ENCODE measurements at places on chromosomes 7 and 10.

GRCh38 chr7:135262623-135263320 lies 29.1 kb downstream of the STRA8 start:
- no peak for DNase-seq

DNA sequence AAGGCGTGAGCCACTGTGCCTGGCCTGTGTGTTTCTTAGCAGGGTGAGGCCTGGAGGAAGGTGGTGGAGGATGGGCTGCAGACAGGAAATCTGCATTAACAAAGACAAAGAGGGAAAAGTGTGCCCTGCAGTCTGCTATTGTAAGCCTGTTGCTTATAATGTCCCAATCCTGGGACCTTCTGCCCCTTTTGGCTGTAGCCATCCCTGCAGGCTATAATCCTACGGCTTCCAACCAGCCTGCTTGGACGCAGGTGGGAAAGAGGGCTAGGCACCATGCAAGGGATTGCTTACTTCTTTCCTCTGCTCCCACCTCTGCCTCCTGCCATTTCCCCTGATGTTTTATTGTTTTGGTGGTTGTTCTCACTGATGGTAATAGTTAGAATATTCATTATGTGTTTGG lies 434.3 kb downstream of the PLXNA4 start:
- no peak for DNase-seq

GRCh38 chr7:123797673-123798531 lies 47.1 kb upstream of the HYAL4 start:
- DNase-seq, result peak; percentile 90

DNA sequence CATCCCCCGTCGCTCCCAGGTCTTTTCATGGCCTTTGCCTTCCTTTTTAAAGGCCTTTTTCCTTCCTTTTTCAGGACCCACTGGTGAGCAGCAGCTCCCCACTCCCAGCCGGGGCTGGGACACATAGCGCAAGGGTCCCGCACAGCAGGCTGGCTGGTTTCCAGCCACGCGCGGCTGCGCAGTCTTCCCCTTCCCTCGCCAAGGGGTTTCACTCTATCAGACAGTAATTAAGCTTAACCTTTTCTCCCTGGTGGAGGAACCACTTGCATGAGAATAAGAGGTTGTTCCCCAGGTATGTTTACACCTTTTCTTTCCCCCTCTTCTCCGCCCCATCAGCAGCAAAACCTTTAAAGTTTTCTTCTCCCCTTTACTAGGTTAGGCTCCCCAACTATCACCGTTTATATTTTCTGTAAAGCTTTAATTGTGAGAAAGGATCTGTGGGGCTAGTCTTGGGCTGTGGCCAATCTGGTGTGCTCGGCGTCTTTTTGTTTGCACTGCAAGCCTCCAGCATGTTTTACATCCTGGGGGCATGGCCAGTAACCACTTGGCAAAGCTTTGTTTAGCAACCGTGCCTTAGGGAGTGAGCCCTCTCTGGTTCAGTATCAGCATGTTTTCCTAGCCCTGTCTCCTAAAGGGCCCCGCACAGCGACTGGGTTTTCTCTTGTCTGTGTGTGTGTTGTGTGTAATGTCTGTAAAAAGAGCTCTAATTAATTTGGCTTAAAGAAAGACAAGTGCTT lies 219.6 kb downstream of the PHF14 start:
- peak; percentile 47 for DNase-seq

DNA sequence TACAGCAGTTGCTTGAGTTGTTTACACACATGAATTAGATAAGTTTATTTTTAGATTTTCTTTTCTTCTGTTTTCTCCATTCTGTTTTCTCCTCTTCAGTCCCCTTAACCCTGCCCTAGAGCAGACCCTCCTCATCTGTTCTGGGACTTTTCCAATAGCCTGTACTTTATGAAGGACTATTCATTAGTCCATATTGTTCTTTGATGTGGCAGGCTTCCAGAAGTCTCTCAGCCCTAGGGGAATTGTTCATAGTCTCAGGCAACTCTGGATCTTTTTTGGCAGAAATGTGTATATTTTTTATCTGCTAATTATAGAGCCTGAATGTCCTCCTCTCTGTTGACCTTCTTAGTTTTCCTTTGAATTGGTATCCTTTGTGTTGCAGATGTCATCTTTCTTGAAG lies 25.4 kb downstream of the KAT6B start:
- DNase-seq, result no peak

- DNase-seq, result peak; percentile 41
Measured at GRCh38 chr7:49295146-49295545, 370.8 kb downstream of the CDC14C start.

- DNase-seq, result no peak
Measured at GRCh38 chr7:30019387-30019786, 7.1 kb downstream of the FKBP14 start.

GRCh38 chr7:50555594-50556140 lies 9.5 kb downstream of the DDC start:
- no peak for DNase-seq

- DNase-seq, result peak; percentile 24
Measured at GRCh38 chr10:73509695-73510094, 13.9 kb upstream of the PPP3CB start.

DNA sequence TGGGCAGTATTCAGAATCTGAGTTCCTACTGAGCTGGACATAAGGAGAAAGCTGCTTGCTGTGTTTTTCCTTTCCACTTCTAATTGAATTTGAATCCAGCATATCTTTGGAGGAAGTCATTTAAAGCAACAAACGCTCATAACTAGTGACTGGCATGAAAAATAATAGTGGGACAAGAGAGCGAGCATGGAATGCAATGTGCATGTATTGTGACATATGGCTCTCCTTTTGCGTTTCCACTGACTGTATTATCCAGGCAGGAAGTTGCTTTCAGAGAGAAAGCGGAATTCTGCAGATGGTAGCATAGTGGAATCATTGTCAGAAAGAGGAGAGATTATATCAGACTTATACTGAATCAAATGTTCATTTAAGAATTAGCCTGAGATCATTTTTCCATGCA lies 368.6 kb downstream of the REEP3 start:
- DNase-seq, result no peak

- no peak for DNase-seq
Measured at GRCh38 chr7:36929791-36930190, 205.5 kb upstream of the AOAH start.

GRCh38 chr7:31027161-31027965 lies 24.7 kb upstream of the ADCYAP1R1 start:
- no peak for DNase-seq

DNA sequence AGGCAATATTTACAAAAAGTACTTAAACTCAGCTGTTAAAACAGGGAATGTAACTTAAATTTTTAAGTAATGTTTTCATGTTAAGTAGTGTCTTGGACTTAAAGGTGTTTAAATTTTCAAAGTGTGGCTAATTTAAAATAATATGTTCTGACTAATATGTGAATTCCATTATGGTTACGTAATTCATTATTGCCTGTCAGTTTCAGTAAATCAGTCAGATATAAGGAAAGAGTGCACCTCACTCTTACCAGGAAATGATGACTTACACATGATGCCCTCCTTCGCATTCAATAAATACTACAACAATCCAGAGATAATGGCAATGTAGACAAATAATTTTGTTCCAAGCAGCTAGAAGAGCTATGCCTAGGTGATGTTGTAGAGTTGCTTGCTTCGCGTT lies 69.0 kb upstream of the WNT16 start:
- no peak for DNase-seq

DNA sequence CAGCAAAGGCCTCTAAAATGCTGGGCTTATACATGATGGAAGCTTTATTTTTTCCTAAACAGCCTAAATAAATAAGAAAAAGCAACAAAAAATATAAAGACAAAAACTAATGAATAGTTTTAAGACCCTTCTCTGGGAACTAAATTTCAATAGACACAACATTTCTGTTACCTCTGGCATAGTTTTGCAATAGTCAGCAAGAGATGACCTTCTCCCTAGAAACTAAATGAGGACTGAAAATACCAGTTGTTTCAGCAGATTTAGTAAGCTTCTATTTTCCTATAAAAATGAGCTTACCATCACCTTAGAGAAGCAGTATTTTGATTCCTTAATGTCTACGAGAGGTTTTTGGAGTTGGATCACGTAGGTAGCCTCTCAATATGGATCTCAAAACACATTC lies 471.4 kb upstream of the NRP1 start:
- DNase-seq, result no peak

DNA sequence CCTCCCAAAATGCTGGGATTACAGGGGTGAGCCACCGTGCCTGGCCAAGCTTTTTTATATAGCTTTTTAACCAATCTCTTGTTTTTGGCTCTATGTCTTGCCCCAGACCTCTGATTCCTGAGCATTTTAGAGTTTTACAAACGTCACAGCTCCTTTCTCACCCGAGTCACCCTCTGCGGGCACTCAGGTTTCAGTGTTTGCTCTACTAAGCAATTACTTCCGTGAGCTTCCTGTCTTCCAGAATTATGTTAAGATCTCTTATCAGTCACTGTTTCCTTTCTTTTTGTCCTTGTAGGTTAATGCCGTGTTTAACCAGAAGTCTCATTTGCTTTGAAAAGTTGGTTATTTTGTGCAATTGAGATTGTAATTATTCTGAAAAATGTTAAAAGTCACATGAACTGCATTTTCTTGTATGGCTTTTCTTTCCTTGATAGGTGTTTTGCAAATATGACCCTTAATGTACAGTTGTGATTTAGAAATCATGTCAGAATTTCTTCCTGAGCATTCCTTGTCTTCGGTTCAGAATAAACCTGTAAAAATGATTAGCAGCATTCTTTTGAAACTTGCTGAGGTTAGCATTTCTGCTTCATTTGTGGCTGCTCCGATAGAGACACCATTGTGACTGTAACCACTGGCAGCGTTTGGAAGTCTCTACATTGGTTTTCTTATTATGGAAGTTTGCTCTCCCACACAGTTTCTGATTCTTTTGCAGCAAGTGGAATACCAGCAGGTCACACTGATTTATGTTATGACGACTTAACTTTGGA lies 4.5 kb upstream of the HKDC1 start:
- no peak for DNase-seq

DNA sequence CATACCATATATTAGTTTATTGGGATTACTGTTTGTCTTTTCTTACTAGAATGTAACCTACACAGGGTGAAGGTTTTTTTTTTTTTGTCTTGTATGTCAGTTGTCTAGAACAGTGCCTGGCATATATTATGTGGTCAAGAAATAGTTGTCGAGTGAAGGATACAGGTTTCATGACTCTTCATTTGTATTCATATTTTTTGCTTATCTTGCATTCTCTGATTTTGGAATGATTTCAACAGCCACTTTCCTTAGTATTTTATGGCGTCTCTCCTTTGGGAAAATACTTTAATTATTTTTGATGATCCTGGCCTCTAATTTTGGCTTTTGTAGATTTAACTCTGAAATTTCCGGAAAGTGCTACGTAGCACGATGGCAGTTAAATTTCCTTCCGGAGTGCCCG lies 12.4 kb downstream of the RBM33 start:
- DNase-seq, result no peak

- DNase-seq, result no peak
Measured at GRCh38 chr10:128714644-128715415, 588.6 kb upstream of the MKI67 start.

GRCh38 chr7:134729895-134730294 lies 49.5 kb upstream of the CALD1 start:
- no peak for DNase-seq

DNA sequence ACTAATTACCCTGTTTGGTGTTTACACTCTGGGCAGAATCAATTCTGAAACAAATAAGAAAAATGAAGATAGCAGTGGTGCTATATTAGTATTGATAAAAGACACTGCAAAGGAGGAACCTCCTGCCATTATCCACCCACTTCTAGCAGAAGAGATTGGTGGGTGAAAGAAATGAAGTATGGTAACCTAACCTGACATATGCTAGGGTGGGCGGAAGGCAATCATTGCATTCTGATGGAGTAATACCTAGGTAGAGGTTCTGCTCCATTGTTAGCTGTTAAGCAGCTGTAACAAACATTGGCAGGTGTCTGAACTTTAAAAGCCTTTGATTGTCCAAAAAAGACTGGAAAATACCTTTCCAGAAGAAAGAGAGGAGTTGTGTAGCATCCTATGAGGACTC lies 95.9 kb downstream of the OTUD1 start:
- no peak for DNase-seq

- no peak for DNase-seq
Measured at GRCh38 chr10:14953424-14954000, 384 bp downstream of the DCLRE1C start.

DNA sequence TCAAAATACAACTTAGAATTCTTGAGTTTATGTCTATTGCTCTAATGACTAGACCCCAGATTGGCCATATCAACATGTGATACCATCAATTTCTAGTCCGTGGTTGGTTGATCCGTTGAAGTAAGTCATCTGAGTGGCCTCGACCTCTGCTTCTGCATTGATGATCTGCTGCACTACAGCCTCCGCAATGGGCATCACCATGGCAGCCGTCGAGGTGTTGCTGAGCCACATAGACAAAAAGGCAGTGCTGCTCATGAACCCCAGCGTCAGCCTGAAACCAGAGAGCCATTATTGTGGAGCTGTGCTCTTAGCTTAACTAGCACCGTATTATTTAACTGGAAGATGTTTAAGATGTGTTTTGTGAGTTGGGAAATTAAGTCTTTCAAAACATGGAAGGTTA lies 30.7 kb downstream of the SLC13A1 start:
- DNase-seq, result no peak

DNA sequence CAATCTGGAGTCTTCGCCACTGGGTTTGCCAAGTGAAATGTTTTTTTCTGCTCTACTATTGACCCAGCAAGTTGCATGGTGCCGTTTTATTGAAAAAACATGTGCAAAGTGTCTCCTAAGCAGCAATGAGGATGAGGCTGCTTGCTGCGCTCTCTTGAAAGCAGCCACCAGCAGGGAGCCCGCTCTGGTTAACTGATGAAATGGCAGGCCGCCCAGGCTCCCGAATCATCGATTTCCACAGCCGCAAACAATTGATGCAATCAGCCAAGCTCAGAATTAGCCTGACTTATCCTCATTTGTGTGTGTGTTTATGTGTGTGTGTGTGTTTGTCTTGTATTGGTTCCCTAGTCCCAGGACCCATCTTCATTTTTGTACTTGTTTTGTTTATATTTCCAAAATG lies 22.2 kb upstream of the LYZL1 start:
- no peak for DNase-seq

DNA sequence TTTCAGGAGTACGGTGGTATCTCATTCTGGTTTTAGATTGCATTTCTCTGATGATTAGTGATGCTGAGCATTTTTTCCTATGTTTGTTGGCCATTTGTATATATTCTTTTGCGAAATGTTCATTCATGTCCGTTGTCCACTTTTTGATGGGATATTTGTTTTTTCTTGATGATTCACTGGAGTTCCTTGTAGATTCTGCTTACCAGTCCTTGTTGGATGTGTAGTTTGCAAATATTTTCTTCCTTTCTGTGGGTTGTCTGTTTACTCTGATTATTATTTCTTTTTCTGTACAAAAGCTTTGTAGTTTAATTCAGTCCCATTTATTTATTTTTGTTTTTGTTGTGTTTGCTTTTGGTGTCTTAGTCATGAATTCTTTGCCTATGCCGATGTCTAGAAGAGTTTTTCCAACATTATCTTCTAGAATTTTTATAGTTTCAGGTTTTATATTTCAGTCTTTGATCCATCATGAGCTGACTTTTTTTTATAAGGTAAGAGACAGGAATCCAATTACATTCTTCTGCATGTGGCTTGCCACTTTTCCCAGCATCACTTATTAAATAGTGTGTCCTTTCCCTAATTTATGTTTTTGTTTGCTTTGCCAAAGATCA lies 320.5 kb downstream of the MAGI2 start:
- no peak for DNase-seq

- peak; percentile 30 for DNase-seq
Measured at GRCh38 chr10:32054094-32054493, 2.1 kb downstream of the KIF5B start.

- DNase-seq, result no peak
Measured at GRCh38 chr7:81410471-81411117, 359.3 kb downstream of the HGF start.

GRCh38 chr7:7375538-7375937 lies 160.1 kb downstream of the COL28A1 start:
- no peak for DNase-seq
